ENCODE measurements at places on chromosomes 4 and X.
A peak's percentile ranks its signal among the peaks of the same experiment; 100 is the strongest.

GRCh38 chr4:48360285-48361011 is 19.1 kb downstream of the SLAIN2 start:
- DNase-seq, result no peak

DNA sequence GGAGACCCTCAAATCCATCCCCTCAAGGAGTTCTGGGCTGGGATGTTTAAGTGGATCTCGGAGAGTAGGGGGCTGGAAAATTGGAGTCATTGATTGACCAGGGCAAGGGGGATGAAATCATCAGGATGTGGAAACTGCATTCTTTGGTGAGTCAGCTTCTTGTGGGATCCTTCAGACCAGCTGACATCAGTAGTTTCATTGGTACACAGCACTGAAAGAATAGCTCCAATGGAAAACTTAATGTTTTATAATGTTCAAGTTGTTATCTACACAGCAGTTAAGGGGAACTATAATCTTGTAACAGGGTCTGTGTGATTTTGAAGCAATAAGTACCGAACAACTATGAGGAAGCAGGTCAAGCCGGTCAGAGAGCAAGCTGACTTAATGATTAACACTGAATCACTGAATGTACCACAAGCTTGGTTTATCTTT is 506.1 kb downstream of the RPA4 start:
- DNase-seq, result no peak

DNA sequence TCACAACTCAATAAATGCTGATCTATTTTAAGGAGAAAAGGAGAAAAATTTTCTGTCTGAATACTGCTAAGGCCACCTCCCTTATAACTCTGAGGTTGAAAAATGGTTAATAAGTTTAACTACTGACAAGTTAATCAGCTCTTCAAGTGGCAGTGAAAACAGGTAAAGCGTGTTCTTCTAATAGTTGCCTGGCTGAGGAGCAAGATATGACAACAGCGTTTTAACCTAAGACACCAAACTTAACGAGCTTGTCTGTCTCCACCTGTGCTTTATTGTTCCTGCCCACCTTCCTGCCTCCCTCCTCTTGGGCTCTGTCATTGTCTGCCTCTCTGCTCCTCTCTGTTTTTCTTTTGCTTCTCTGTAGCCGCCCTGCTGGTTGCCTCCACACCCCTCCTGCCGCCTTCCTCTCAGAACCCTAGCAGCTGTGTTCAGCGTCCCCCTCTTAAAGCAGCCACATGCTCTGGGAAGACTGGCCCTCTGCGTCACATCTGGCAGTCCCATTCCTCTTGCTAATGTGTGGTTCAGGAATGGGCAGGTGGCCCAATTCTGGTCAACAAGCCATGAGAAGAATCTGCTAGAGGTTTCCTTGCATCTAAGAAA is 4.3 kb upstream of the TSPAN5 start:
- DNase-seq, result no peak

DNA sequence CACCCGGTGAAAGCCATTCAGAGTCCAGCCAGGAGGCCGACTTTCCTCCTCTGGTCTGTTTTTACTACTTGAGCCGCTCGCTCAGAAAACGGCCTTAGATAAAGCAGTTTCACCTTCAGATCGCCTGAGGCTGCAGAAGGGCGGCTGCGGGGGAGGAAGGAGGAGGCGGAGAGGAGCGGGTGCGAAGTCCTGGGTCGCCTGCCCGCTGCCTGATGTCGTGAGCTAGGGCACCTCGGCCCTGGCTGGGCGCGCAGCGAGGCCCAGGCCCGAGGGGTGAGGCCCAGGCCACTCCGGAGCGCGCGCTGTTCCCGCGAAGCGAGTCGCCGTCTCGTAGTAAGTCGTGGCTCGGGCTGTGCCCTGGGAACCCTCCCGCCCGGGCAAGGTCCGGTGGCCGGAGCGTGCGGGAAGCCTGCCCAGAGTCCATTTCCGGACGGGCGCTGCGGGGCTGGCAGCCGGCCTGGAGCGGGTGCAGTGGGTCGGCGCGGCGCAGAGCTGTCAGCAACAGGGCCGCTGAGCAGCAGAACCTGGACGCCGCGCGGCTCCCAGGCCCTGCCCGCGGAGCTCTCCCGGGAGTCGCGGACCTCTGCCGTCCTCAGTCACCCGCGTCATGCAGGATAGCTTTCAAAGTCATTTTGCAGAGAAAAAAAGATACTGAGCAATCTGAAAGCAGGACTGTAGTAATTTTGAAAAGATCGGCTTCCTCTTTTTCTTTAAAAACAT is 18.6 kb downstream of the TRIM2 start:
- no peak for DNase-seq

DNA sequence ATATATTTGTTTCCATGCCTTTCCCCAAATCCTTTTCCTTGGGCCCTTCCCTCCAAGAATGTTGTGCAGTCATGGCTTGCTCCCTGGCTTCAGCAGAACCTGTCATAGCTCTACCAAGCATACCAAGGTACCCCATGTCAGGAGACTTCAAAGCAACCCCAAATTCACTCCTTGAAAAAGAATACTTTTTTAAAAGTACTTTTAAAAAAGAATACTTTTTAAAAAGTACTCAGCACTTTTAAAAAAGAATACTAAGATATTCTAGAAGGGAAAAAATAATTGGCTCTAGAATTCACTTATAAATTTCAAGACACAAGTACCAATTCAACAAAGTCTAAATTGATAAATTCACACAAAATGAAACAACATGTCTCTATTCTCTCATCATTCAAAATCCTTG is 76.0 kb downstream of the NR3C2 start:
- DNase-seq, result no peak

DNA sequence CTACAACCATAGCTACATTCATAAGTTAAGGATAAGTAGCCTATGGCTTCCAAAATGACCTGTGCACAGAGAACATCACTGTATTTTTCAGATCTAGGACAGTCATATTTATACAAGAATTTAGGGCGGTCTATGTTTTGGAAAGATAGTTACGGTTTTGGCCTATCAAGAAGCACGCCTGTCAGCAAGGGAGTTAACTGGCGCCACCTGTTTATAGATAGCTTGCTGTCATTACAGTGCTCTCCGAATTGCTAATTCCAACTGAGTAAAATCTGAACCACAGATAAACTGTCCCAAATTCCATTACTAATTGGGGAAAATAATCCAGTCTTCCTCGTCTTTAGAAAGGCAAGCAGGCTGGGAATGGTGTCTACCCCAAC is 646 bp downstream of the ABCB7 start:
- DNase-seq, result no peak

- no peak for DNase-seq
Measured at GRCh38 chr4:54473077-54473545, 184.6 kb upstream of the KIT start.

DNA sequence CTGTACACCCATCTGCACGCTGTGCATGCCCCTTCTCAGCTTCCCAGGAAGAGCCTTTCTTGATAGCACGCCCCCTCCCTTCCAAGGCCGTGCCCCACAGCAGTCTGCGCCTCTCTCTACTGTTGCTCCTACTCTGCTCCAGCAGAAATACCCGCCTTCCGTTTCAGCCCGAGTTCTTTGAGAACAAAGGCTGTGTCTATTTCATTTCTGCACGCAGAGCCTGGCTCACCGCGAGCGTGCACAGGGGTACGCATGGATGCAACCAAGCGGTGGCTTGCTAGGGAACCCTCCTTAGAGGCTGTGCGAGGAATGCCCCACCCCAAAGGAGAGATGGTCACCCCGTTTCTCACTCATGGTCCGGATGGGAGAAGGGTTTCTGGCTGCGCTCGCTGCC is 485 bp downstream of the AADAT start:
- DNase-seq, result no peak

GRCh38 chr4:57426779-57427395 is 316.7 kb upstream of the IGFBP7 start:
- peak; percentile 41 for DNase-seq

DNA sequence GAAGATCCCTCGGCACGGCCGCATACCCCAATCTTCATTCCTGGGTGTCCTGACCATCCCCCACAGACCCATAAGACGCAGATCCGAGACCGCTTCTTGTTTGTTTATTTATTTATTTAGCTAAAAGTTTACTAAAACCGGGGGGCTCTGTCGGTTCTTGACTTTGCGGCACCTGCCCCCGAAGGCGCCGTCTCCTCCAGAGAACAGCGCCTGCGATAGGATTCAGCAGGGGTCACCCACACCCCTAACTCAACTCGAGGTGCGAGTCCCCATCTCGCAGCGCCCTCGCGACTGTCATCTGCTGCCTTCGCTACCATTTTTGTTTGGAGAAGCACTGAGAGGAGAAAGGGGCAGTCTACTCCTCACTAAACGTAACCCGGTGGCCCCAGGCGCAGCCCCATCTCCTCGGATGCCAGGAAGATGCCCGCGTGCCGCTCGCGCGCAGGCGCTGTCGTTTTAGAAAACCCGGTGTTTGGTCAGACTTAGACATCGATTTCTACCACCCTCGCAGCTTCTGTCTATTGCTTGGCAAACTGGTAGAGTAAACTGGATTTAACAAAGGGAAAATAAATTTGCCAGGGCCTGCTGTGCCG is 18.9 kb upstream of the GPR101 start:
- DNase-seq, result no peak

DNA sequence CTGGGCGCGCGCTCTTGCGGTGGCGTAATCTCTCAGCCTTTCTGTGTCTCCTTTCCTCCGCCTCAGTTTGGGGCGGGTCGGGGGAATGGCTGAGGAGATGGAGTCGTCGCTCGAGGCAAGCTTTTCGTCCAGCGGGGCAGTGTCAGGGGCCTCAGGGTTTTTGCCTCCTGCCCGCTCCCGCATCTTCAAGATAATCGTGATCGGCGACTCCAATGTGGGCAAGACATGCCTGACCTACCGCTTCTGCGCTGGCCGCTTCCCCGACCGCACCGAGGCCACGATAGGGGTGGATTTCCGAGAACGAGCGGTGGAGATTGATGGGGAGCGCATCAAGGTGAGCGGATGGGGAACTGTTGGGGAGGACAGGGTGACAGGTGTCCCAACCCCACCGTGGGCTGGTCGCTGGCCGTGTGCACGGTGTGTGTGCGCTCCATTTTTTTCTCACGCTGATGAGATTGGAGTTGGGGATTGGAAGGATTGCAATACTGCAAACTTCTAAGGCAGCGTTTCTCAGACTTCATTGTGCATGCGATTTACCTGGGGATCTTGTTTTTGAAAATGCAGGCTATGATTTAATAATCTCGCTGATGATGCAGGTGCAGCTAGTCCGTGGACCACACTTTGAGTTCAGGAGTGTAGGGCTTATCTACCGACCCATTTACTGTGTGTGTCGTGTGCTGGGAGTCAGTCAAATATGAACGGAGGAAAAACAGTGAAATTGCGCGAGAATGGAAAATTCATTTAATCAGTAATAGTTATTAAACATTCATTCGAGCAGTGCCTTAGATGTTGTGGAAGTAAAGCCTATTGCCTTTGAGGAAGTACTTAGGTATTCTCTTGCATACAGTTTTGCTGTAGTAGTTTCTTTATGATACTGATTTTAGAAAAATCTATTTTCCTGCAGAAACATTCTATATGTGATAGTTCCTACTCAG is at the start of gene RAB33B:
RAB33B (plus strand) TSS at position 11 of the 935 bp plus-strand sequence; CDS start at position 86, 75 bp downstream.
- no peak for DNase-seq

- no peak for DNase-seq
Measured at GRCh38 chr4:7515390-7515902, 80.7 kb upstream of the PSAPL1 start.

GRCh38 chrX:134633394-134633793 is 24.9 kb downstream of the PLAC1 start:
- DNase-seq, result no peak

DNA sequence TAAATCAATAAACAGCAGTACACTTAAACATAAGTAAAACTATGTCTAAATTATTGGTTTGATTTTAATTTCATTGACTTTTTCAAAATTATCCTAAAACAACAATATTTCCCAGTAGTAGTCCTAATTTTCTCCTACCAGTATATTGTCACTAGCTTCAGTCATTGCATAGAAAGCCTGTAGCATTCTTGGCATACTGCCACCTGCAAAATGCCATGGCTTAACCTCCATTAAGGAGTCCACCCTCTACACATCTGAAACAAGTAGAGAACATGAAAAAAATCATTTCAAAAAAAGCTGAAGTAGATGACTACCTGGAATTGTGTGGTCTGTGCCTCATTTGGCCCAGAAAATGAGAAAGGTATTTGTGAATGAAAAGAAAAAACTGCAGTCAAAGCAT is 348.5 kb downstream of the INPP4B start:
- DNase-seq, result no peak

DNA sequence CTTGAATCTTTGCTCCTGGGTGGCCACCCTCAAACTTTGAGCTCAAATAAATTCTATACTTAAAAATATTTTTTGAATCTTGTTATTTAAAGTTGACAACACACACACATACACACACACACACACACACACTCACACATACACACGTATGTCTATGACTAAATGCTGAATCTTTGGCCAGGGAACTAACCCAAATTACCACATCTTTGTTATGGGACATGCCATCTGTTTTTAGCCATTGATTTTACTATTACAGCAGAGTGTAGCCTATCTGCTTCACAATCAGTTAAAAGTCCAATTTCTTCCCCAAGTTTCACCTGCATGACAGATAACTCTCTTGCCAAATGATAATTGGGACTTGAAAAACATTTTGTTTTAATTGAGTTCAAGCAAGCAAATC is 45.0 kb upstream of the USP46 start:
- no peak for DNase-seq

- DNase-seq, result no peak
Measured at GRCh38 chrX:111098874-111099273, 2.9 kb downstream of the PAK3 start.

GRCh38 chr4:165440415-165441158 is 61.8 kb downstream of the CPE start:
- no peak for DNase-seq

DNA sequence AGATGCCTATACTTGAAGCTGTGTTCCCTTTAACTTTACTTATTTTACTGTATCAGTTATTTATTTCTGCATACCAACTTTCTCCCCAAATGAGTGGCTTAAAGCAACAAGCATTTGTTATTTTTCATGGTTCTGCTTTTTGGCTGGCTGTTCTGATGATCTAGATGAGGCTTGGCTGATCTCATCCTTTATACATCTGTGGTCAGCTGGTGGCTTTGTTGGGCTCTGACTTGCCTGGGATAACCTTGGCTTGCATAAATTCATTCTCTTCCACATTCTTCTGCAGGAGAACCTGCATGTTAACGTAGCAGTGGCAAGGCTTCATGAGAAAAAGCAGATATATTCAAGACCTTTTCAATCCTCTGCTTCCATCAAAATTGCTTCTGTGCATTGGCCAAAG is 1317.6 kb downstream of the ADGRL3 start:
- no peak for DNase-seq

DNA sequence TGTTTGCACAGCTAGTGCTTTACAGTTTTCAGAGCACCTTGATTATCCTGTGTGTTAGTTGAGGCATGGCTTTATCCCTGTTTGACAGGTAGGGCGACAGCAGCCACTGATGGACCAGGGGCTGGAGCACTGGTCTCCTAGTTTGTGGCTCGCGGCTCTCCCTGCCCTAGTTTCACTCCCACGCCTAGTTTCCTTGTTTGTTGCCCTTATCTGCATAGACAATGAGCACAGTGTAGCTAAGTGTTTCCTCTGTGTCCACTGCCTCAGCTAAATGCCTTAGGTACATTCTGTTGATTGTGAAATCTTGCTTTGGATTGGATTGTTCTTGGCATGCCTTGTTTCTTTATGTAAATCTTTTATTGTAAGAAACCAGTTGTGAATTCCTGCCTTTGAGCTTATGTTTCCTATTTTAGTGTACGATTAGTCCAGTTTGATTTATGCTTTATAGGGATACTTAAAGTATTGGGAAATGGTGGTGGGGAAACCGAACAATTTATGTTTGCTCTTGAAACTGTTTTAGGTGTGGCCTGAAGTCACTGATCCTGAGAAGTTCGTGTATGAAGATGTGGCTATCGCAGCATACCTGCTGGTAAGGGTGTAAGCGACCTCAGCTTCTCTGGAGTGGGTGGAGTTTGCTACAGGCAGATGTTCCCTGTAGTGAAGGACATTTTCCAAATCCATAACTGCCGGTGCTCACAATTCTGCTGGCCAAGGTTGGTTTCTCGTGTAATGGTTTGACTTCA is 11.0 kb downstream of the TRMT44 start:
- no peak for DNase-seq

- no peak for DNase-seq
Measured at GRCh38 chr4:165129924-165130323, 17.3 kb upstream of the TMEM192 start.

Data from NCI-H1930 (cell line).